ENCODE measurements at places on chromosomes 4 and X.

- no peak for DNase-seq
Measured at GRCh38 chr4:163280703-163281519, 51.5 kb downstream of the NPY1R start.

- no peak for DNase-seq
Measured at GRCh38 chrX:112768563-112768962, 72.1 kb downstream of the AMOT start.

GRCh38 chr4:91284480-91284879, 1019.3 kb upstream of the GRID2 start:
- no peak for DNase-seq

DNA sequence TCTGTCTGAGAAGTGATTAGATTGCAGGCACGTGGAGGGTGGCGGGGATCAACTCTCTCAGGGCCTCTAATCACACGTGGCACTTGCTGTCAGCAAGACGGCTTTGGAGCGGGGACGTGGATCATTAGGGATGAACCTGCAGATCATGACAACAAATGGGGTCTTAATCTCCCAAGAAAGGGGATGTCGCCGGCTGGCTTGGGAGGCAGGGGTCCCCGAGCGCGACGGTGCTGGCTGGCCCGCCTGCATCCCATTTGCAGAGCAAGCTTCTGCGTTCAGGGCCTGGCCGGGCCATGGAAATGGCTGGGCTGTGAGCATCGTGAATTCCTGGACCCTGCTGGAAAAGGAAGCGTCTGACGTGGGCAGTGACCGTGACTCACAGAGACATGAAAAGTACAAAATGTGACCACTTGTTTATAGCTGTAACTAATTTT, 85.1 kb upstream of the SHOX start:
- no peak for DNase-seq

- peak; percentile 30 for DNase-seq
Measured at GRCh38 chrX:5976332-5976731, 252.3 kb downstream of the NLGN4X start.

Measured in fibroblast of lung (primary cell).